ENCODE measurements at places on chromosomes 13 and 19. TPM values are rescaled to one million over a fixed set of nuclear protein-coding genes. Genes with fewer than 3 reads are reported as not detected.

The NR2C2AP gene
- 6.9 TPM for total RNA-seq

The SRRM5 gene
- total RNA-seq, result not detected

GRCh38 chr13:90445179-90445578, 902.3 kb upstream of the MIR17HG start:
- H3K27me3 ChIP-seq, result no peaks in the 10 kb centered on the region
- H3K27ac ChIP-seq, result no peak overlapping the region
- DNase-seq, result peak; percentile 90
- H3K4me1 ChIP-seq, result peaks cover 8% of the 10 kb centered on the region
- H3K4me3 ChIP-seq, result no peak overlapping the region
- H3K36me3 ChIP-seq, result no peaks in the 10 kb centered on the region

The PLVAP gene
- not detected for total RNA-seq

DNA sequence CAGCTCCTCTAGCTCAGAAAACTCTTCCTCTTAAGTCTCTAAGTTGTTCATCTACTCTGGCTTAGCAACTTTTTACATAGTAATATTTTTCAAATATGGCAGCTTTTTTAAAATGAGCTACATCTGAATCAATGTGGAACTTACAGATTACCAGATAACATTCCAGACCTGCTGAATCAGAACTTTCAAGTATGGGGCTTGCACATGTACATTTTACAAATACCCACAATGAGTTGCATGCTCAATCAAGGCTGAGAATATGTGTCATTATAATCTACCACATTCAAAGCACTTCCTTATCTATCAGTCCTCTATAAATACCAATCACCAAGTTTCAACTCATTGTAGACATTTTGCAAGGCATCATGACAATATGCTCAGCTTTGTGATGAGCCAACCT, 383.1 kb downstream of the FGF14 start:
- no peaks in the 10 kb centered on the region for H3K4me1 ChIP-seq
- H3K27me3 ChIP-seq, result no peaks in the 10 kb centered on the region
- no peak overlapping the region for H3K4me3 ChIP-seq
- no peak for DNase-seq

GRCh38 chr19:16040642-16041041, 35.7 kb upstream of the TPM4 start:
- peaks cover 2% of the 10 kb centered on the region for H3K4me1 ChIP-seq
- no peak overlapping the region for H3K27ac ChIP-seq
- no peaks in the 10 kb centered on the region for H3K36me3 ChIP-seq
- H3K27me3 ChIP-seq, result no peaks in the 10 kb centered on the region
- DNase-seq, result peak; percentile 10

DNA sequence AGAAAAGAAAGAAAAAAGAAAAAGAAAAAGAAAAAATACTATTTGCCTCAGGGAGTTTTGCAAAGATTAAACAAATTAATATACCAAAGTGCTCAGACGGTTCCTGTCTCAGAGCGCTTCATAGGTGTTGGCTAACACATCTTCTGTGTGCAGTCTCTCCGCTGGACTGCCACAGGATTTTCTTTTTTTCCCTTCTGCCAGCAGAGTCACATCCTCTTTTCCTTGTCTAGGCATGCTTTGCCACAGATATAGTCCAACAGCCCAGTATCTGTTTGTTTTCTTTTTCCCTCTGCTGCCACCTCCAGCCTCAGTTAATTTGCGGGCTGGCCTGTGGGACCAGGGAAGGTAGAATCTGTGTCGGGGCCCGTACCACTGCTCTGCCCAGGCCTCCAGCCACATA, 3.4 kb upstream of the URAD start:
- no peaks in the 10 kb centered on the region for H3K4me1 ChIP-seq
- H3K4me3 ChIP-seq, result no peak overlapping the region
- no peaks in the 10 kb centered on the region for H3K36me3 ChIP-seq
- no peak overlapping the region for H3K27ac ChIP-seq
- no peak for DNase-seq

The CCDC8 gene
- total RNA-seq, result 10.2 TPM

The ZNF823 gene
- 9.2 TPM for total RNA-seq

The ZNF99 gene
- total RNA-seq, result not detected

GRCh38 chr19:4500841-4501591, 17.3 kb downstream of the PLIN4 start:
- no peak for DNase-seq
- peaks cover 74% of the 10 kb centered on the region for H3K36me3 ChIP-seq
- H3K4me1 ChIP-seq, result no peaks in the 10 kb centered on the region
- no peak overlapping the region for H3K4me3 ChIP-seq
- H3K27ac ChIP-seq, result no peak overlapping the region
